ENCODE measurements at places on chromosomes 2 and 18.

DNA sequence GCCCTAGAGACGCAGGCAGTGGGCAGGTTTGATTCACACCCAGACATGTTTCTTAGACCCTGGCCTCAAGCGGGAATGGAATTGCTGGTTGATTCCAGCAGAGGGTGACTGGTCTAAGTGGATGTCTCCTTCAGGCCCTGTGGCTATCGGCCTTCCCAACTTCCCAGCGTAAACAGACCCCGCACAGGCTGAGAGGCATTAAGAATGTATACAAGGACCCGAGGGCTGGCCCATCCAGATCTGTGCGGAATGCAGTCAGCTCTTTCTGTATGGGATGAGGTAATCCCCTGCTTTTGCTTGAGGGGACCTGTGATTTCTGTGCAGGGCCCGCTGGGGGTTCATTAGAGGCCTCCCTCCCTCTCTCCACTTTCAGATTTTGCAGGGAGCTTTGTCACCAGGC, 6.5 kb downstream of the ACKR3 start:
- no peak for DNase-seq

- no peak for DNase-seq
Measured at GRCh38 chr2:206869824-206870495, 69.4 kb upstream of the CPO start.

- peak; percentile 81 for DNase-seq
Measured at GRCh38 chr2:187552828-187553681, 1.2 kb downstream of the TFPI start.

DNA sequence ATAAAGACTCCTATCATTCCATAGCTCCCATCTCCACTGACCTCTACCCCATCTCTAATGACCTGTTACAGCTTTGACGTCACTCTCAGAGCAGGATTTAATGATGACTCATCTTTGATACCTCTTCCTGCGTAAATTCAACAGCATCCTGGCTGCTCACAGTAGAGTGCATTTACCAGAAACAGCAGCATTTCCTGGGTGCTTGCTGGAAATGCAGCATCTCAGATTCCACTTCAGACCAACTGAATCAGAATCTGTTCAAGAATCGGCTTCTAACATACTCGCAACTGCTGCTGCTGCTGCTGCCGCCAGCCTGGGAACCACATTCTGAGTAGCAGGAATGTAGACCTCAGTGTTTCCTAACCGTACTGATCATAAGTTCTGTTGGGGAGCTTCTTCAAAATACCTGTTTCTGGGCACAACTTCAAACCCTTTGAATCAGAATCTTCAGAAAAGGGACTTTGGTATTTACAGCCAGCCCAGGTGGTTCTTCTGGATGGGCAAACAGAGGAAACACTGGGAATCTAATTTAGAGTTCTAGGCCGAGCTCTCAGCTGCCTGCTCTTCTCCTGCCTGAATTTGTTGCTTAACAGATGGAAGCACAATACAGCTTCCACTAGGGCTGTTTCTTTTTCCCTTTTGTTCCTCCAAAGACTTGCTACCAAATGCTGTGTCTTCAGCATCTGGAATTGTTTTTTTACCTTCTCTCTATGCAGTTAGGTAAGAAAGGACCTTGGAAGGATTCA, 241.4 kb downstream of the NCKAP5 start:
- DNase-seq = no peak

DNA sequence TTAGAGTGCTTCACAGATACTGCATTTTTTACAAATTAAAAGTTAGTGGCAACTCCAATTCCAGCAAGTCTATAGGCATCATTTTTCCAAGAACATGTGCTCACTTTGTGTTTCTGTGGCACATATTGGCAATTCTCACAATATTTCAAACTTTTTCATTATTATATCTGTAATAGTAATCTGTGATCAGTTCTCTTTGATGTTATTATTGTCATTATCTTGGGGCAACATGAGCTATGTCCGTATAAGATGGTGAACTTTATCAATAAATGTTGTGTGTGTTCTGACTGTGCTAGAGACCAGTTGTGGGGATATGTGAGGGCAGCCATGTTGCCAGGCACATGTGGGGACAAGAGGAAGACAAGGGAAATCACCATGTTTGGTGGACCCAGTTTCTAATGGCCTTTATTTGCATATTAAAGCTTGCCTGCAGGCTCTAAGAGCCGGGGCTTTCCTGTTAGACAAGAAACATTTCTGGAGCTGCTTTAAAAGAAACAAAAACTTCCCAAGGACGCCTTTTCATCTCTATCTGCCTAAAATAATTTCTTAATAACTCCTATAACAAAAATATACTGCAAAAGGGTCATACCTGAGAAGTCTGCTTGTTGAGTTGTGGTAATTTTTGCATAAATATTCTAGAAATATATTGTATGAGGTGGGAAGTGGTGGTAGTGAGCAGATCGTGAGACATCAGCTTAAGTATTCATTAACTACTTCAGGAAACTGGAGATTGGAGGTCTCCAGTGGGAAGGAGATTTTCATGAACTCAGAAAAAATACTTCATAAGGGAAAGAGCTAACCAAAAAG, 37.2 kb downstream of the KYNU start:
- no peak for DNase-seq

GRCh38 chr2:130911996-130912395, 75.3 kb downstream of the ARHGEF4 start:
- no peak for DNase-seq

DNA sequence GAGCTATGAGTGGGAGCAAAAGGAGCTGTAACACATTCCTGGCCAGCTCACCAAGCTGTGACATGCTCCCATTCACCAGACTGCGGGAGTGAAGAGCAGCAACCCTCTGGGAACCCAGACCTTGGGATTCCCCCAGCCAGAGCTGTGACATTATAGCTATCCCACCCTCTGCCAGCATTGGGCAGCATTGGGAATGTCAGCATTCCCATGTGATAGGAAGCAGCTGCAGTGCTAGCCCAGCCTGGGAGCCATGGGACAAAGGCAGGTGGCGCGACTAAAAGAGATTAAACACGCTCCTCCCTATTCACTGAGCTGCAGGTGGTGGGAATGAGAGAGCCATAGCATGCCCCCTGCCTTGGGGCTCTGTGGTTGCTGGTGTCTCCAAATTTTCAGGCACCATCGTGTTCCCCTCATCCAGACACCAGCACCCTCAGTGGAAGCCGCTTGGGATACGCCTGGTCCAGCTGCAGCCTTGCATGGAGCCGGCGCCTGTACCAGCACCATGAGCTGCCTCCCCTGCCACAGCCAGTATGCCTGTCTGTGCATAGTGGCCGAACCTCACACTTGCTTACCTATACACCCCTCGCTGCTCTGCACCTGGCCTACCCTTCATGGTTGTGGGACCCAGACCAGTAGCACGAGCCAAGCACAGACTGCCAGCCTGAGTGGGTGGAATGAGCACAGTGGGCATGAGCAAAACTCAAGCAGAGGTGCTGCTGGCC, 695.6 kb upstream of the GCFC2 start:
- DNase-seq = no peak

- no peak for DNase-seq
Measured at GRCh38 chr2:109342256-109342850, 213.3 kb downstream of the SH3RF3 start.

DNA sequence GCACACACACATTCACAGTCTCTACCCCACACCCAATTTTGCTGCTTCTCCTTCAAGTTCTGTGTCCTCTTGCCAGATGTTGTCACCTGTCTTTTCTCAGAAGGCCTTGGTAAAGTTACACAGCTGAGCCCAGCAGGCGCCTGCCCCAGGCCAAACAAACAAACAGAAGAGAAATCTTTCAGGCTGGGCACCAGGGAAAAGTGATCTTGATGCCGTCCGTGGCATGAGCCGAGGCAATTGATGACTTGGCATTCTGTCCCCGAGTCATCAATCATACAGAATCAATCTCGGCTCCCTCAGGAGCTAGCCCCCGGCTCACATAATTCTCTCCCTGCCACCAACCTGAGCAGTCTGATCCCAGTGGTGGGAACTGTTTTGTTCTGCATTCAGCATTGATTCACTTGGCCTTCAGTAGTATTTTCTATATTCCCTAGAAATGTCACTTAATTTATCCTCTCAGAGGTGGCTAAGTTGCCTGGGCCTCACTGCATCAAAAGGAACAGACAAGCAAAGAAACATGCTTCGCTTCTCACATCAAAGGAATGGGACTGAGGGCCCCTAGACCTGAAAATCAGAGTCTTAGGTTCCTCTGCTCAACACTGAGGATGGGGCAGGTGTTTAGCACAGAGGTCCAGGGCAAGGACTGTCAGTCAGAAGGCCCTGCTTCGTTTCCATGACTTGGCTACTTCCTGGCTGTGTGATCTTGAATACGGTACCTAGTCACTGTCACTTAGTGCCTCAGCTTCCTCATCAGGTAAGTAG, 278.8 kb upstream of the CELF4 start:
- no peak for DNase-seq

- peak; percentile 16 for DNase-seq
Measured at GRCh38 chr2:104976603-104977120, 61.2 kb upstream of the MRPS9 start.

DNA sequence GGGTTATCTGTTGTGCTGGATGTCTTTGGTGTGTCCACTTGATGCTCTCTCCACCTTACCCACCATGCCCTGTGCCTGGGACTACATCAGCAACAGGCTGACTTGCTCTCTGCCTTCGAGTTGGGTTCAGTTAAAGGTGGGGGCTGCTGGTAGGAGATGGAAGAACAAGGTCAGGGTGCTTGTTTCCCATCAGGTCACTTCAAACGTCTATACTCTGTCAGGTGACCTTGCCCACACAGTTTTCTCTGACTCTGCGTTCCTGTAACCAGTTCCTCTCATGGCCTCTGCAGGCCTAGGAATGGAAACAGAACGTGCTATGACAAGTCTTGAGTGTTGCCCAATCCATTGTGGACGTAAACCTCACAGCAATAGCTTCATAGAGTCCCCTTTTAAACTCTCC, 38.4 kb upstream of the PAPOLG start:
- DNase-seq = no peak

GRCh38 chr2:195903956-195904355, 164.7 kb downstream of the DNAH7 start:
- DNase-seq = no peak
